ENCODE measurements at places on chromosomes 16 and 17.
A peak's percentile ranks its signal among the peaks of the same experiment; 100 is the strongest.

DNA sequence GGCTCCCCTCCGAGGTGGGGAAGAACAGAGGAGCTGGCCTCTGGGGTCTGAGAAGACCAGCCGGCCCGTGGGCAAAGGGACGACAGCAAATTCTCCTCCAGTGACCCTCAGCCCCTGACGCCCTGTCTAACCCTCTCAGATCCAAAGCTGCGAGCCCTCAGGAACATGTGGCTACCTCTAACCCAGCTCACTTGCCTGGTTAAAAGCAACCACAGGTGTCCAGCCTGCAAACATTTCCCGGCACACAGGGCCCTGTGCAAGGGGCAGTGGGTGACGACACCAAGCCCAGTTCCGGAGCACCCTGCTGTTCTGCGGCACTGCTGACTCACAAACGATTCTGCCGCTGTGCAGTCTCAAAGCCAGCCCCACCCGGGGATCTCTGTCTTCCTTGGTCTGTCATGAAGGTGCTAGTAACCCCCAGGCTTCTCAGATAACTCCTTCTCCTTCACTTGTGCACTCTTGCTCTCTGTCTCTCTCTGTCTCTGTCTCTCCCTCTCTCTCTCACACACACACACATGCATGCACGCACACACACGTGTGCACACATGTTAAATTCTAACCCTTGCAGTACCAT, 23.0 kb downstream of the WNT3 start:
- no peak for DNase-seq

- no peak for DNase-seq
These were observed 2.7 kb downstream of the ESRP2 start for GRCh38 chr16:68233085-68233834.

DNA sequence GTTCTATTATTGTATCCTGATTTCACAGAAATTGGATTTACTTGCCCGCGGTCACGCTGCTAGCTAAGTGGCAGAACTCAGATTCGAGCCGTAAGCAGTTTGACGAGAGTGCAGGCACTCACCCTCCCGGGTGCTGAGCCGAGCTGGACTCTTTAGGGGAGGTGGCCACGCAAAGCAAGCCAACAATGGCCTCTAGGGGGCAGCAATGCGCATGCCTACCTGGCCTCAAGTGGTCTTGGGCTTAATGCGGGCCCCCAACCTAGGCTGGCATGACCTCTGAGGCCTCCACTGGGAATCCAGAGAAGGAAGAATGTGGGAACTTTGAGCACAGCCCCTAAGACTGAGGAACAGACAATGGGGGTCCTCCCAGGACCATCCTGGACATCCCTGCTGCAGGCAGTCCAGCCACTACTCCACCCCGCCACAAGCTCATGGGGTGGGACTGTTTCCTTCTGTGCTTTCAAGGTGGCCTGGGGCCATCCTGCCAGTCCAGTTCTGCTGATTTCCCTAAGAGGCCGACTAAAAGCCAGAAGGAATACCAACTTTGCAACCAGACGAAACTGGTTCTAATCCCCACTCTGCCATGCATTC, 276.5 kb downstream of the XYLT1 start:
- peak; percentile 8 for DNase-seq

GRCh38 chr17:65055280-65055707, 1.2 kb downstream of the GNA13 start:
- DNase-seq: no peak

DNA sequence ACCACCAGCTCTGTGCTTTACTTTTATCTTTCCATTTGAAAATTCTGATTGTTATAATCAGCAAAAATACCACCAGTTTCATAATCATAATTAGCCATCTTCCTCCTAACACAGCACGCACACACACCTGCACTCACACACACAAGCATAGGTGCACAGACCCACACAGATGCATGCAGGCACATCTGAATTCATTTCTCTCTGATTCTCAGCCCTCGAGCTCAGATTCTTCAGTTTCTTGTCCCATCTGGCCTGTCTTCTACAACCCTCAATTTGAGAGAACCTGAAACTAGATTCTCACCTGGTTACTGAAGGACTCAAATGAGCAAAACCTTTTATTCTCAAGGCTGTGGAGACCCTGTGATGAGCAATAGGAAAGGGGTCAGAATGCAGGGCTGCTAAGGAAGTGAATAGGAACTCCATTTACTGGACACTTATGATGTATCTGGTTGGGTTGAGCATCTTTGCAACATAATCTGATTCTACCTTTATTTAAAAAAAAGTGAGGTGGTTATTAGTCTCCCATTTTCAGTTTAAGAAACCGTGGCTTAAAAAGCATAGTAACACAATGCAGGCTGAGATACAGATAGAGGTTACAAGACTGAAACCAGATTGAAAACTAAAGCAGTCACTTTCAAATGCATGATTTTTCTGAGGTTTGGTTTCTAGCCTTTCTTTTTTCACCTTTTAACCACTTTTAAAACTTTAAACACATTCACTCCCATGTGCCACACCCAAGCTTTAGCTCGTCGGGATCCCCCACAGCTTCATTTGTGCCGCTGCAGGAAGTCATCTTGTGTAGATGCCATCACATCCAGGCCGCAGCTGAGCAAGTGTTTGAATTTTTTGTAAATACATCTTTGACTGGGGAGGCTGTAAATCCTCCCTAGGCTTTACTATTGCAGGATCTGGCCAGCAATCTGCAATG, 9.4 kb downstream of the KRT33A start:
- DNase-seq: no peak

DNA sequence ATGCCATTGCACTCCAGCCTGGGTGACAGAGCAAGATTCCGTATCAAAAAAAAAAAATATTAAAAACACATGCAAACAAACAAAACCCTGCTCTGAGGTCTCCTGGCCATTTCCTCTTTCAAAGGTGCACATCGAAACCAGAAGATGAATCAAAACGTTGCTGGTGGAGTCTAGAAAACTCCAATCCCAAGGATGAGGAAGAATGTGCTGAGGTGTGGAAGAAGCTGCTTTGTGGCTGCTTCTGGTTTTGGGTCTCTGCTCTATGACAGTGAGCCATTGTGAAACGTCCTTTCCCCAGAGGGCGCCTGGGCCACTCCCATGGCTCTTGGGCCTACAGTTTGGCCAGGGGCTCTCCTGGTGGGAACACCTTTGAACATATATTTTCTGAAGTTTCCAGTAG, 112.6 kb downstream of the IRF8 start:
- DNase-seq: no peak

GRCh38 chr17:74742978-74743545, 5.4 kb upstream of the NHERF1 start:
- DNase-seq: no peak

Data from stromal cell of bone marrow (primary cell).